ENCODE measurements at places on chromosomes 11 and 22. TPM values are rescaled to one million over a fixed set of nuclear protein-coding genes. Genes with fewer than 3 reads are reported as not detected.

GRCh38 chr11:12698048-12698447 lies 23.8 kb downstream of the TEAD1 start:
- DNase-seq = no peak

Gene TRIM51
- total RNA-seq = not detected

Gene KIF18A
- total RNA-seq = 5.1 TPM

DNA sequence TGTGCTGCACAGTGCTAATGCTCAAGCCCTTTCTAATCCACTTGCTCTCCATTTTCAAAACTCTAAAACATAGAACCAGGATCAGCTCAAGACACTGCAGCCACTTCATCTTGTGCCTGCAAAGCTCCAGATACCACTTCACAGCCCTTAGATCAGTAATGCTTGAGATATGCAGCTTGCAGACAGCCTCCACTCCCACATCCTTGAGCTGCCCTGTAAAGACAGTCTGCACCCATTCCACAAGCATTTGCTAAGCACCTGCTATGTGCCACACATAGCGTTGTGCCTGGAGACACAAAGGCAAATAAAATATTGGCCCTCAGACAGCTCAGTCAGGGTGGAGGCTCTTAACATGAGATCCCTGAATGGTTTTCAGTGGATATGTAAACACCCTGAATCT lies 192.5 kb upstream of the SNX19 start:
- no peak for DNase-seq

DNA sequence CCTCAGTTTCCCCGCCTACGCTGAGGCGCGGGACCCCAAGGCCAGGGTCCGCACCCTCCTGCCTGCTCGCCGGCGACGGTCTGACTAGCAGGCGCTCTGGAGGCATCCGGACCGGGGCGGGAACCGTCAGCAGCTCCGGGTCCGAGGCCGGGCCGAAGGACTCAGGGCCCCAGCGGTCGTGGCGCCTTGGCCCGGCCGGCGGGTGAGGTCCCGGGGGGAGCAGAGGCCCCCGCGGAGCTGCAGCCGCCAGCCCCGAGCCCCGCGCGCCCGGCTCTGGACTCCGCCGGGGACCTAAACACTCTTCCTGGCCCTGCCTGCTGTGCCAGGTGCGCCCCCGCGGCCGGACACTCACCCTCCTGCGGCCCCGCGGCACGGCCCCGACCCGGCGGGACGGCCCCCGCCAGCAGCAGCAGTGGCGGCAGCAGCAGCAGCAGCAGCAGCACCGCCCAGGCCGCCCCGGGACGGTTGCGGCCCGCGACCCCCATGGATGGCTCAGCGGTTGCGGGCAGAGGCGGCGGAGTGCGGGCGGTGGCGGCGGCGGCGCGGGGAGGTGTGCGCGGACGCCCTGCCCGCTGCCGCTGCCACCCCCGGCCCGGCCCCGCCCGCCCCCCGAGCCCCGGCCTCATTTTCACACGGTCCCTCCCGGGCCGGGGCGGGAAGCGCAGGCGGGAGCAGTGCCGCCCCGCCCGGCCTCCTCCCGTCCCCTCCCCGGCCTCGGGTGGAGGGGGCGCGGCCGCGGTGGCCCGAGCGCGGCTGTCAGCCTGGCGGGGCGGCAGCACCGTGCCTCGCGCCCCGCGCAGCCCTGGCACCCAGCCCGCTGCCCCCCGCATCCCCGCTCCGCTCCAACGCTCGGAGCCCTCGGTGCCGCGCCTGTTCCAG lies at the start of gene SCUBE2:
TSS of gene SCUBE2 (minus strand) at position 556 of the 879 bp plus-strand sequence. CDS start at position 485, 71 bp downstream.
- DNase-seq = no peak

DNA sequence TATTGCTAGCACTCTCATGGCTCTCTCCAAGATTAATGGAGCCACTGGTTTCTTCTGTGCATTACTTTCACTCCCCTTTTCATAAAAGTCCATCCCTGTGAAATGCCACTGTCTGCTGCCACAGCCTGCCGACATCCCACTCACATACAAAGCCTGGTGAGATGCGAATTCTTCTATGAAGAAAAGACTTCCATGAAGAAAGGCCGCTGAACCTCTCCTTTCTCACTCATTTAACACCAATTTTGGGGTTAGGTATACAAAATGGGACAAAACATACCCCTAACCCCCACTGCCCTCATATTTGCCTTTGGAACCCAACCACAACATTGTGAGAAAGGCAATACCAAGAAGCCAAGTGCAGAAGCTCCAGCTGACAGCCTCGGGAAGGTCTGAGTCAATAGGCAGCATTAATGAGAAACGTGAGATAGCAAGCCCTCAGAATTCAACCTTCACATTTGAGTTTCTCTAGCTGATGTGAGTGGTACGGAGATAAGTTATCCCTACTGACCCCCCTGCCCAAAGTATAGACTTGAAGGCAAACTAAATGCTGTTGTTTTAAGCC lies 156.4 kb downstream of the ATG16L2 start:
- no peak for DNase-seq

Gene CDHR5
- total RNA-seq = 0.53 TPM

DNA sequence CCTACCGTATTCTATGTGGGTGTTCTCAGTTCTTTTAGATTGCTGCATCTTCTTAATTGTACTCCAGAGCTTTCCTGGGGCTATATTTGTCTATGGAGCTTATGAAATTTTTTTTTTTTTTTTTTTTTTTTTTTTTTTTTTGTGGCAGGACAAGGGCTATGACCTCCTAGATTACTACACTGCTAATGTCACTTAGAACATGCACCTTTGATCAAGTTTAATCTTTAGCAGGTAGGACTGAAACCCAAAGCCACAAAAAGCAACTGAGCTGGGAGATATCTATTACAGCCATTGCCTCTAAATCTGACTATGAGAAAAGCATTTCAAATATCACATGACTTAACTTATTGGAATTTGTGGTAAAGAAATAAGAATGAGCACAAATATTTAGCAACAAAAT lies 21.7 kb upstream of the ABTB2 start:
- DNase-seq = no peak

DNA sequence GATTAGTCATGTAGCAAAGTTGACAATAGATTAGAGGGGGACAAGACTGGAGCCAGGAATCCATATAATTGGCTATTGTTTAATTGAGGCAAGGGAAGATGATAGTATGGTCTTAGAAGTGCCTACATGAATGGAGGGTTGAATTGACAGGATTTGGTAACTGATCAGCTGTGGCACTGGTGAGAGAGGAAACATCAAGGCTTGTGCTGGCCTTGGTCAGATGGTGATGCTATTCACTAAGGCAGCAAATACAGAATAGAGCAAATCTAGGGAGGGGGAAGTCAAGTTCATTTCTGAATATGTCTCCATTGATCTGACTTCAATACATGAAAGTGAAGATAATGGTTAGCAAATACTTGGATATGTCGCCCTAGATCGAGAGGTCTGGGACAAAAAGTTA lies 54.3 kb upstream of the APOA1 start:
- DNase-seq = no peak

Gene GGT1
- 9.1 TPM for total RNA-seq

DNA sequence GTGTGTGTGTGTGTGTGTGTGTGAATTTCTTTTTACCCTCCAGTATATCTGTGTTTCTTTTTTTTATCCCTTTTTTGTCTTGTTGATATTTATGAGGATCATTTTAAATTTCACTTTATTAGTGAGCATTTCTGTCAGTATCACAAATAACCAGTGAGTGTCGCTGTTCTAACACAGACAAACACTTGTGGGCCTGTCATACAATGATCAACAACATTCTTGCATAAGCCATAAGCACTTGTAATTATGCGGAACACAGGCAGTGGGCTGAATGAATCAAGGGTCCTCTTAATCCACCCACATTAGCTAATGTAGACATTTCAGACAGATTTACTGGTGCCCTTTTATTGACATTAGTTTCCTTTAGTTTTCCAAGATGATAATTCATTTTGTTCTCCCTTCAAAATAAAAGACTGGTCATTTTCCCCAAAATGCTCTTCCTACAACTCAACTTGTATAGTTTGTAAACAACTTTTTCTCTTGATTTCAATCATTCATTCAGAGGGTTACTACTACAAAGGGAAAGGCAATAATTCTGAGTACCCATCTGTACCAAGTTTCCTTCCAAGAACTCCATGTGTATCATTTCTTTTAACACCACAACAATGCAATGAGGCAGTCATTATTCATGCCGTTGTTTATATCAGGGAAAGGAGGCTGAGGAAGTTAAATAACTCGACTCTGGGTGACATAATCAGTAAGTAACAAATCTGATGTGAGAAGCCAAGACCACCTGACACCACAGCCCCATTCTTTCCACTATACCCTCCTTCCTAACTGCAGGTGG lies 34.5 kb upstream of the ANO3 start:
- no peak for DNase-seq

GRCh38 chr11:104339380-104339831 lies 175.5 kb upstream of the PDGFD start:
- DNase-seq = no peak

Gene FAM89B
- 103 TPM for total RNA-seq

- DNase-seq = no peak
Measured at GRCh38 chr11:67286621-67287333, 2.3 kb upstream of the ANKRD13D start.

DNA sequence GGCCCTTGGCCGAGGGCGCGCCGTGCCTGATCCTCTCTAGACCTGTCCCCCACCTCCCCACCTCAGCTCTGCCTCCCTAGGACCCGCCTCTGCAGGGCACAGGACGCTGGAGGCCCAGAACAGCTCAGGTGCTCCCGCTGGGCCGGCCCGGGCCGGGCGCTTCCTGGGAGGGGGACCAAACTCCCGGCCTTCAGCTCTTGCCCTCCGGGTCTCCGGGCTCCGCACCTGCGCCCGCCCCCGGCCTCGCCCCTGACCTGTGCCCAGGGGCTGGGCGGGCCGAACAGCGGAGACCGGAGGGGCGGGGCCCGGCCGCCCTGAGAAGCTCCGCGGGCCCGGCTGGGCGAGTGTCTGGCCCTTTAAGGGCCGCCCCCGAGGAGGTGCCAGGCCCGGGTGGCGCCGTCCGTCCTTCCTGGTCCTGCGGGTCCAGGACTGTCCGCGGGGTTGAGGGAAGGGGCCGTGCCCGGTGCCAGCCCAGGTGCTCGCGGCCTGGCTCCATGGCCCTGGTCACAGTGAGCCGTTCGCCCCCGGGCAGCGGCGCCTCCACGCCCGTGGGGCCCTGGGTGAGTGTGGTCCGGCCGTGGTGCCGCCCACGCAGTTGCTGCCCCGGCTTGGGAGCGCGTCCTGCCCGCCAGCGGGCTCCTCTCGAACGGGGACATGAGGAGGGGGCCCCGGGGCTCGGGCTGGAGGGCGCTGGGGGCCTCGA lies at the start of gene SSH3:
TSS of gene SSH3 (plus strand) at position 399 of the 703 bp plus-strand sequence. CDS start at position 495, 96 bp downstream.
- DNase-seq = peak; percentile 92

- no peak for DNase-seq
Measured at GRCh38 chr11:369336-370018, at the start of gene B4GALNT4. TSS of gene B4GALNT4 (plus strand) at chr11:369499. CDS start at chr11:369804, 305 bp downstream.

Gene GRIK4
- 0.24 TPM for total RNA-seq

DNA sequence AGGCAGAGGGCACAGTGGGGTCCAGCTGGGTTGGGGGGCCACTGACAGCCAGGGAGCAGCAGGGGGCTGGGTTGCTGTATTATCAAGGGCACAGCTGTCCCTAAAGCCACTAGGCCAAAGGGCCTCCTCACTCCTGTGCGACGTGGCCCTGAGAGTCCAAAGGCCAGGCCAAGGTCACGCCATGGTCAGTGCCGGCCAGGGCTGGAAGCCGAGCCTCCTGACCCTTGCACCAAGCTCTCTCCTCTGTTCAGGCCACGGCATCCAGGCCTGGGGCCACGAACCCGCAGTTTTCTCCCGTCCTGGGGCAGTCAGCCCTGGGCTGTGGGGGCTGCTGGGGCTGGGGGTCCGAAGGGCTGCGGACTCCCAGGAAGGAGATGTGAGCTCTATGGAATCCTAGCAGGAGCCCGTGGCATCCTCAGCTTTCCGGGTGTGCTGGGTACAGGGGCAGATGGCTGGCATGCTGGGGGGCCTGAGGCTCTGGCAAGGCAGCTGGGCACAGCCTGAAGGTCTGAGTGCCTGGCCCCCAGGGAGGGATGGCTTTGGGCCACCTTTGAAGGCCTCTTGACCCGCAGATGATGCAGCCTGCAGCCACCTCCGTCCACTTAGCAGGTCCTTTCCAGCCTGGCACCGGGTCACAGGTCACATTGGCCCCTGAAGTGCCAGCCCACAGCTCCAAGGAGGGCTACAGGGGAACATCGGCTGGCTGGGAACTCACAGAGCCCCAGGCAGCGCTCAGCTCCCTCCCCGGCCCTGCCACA lies 17.3 kb upstream of the PPARA start:
- no peak for DNase-seq

- no peak for DNase-seq
Measured at GRCh38 chr22:23282986-23283385, 102.7 kb downstream of the BCR start.

DNA sequence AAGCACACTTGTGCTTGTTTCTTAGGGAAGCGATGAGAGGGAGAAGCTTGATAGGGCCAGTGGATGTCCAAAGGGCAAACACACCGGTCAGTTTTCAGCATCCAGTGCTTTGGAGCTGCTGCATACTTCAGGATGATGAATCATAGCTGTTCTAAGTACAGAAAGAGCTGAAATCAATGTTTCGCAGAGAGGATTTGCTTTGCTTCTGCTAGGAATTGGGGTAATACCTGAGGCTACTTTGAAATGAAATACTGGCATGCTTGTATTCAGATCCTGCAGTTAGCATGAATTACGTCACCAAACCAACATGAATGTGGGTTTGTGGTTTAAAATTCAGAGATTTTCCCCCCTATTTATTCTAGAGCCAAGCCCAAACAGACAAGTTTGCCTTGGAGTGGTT lies 41.7 kb upstream of the SC5D start:
- no peak for DNase-seq

DNA sequence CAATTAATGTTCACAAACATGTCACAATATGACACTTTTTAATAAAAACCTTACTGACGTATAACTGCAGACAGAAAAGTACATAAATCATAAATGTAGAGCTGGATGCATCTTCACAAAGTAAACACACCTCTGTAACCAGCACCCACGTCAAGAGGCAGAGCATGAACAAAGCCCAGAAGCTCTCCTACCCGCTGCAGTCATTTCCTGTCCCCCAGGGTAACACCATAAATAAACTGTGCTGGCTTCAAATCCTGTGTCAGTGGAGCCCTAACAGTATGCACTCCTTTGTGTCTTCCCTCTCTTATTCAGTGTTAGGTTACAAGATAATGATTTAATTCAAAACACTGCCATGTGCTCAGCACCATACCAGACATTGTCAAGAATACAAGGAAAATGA lies 5.7 kb downstream of the SYT13 start:
- DNase-seq = no peak

DNA sequence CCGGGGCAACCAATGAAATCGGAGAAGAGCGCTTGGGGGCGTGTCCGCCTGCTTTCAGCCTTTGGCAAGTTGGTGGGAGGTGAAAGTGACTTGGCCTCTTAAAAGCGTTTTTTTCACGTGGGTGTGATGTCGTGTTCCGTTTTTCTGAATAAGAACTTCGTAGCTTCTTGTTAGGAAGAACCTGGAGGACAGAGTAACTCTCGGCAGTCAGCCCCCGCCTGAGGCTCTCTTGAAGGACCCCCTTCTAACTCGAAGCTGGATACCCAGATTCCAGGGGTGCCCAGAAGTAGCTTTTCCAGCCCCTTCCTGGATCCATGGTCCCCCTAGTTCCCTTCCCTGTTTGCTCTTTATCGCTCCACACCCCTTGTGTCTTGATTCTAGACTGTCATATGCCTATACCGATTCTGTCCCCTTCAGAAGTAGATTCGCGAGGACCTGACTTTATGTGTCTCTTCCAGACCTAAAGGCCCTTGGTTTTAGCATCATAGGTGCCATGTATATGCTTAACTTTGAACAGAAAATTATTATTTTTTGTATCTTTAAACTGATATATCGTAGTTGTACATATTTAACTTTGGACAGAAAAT lies 915 bp upstream of the OSBP start:
- DNase-seq = no peak

All from suprapubic skin (tissue), 4 donors.